T-helper 17 cell (primary cell): ENCODE measurements at places on chromosomes 16 and 17.
A peak's percentile ranks its signal among the peaks of the same experiment; 100 is the strongest.

GRCh38 chr16:54846766-54847165 is 83.9 kb upstream of the IRX5 start:
- no peak for DNase-seq

DNA sequence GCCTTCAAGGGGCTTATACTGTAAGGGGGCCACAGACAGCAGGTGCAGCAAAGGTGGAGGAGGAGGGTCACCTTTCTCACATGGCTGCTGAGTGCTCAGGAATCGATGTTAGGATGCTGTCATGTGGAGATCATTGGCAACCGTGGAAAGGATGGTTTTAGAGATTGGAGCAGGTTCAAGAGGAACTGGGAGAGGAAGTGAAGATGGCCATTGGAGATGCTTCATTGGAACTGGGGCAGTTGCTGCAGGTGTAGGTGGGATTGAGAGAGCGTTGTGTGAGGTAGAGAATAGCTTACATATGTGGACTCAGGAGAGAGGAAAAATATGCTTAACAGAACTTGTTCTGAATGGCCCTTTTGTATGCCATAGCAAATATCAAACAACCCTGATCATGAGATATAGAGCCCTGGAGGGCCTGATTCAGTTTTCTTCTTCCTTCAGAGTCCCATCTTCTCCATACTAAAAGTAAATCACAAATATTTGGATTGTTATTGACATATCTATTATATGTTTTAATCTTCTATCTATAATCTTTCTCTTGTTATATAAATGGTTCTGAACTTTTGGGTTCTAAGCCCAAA is 40.8 kb downstream of the LDHD start:
- no peak for DNase-seq

- DNase-seq = no peak
Observed at GRCh38 chr16:83661656-83662055, 146.1 kb upstream of the HSBP1 start.

DNA sequence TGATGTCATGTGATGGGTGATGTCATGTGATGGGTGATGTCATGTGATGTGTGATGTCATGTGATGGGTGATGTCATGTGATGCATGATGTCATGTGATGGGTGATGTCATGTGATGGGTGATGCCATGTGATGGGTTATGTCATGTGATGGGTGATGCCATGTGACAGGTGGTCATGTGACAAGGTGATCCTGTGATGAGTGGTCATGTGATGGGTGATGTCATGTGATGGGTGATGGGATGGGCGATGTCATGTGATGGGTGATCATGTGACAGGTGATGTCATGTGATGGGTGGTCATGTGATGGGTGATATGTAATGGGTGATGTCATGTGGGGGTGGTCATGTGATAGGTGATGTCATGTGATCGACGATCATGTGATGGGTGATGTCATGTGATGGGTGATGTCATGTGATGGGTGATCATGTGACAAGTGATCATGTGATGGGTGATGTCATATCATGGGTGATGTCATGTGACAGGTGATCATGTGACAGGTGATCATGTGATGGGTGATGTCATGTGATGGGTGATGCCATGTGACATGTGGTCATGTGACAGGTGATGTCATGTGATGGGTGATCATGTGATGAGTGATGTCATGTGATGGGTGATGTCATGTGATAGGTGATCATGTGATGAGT is 17.2 kb downstream of the CD300LB start:
- peak; percentile 39 for DNase-seq

DNA sequence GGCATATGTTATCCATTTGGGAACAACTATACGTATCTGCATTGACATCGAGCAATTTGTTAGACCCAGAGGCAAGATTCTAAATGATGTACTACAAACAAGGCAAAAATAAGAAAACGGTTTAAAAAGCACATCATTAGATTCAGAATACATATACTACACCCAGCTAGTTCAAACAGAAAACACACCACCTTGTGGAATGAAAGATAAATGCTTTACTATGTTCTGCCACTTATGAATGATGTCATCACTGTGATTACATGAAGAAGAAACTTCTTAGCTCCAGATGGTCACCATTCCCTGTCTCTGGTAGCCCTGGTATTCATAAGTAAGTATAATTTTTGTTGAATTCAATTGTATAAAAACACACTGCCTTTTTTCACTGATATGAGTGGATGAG is 7.8 kb downstream of the NACA2 start:
- no peak for DNase-seq

GRCh38 chr17:74292495-74292894 is 18.5 kb downstream of the DNAI2 start:
- DNase-seq = no peak

DNA sequence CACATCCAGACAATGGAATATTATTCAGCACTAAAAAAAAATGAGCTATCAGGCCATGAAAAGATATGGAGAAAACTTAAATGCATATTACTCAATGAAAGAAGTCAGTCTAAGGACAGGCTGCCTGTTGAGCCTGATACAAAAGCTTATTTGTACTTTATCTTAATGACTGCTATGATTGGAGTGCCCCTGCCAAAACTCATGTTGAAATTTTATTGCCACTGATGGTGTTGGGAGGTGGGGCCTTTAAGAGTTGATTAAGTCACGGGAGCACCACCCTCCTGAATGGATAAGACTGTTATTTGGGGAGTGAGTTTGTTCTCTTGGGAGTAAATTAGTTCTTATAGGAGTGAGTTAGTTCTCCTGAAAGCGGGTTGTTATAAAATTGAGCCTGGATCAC is 9.9 kb downstream of the C17orf67 start:
- no peak for DNase-seq

- no peak for DNase-seq
Observed at GRCh38 chr17:69344939-69345338, 18.0 kb upstream of the ABCA5 start.

- no peak for DNase-seq
Observed at GRCh38 chr17:4620531-4621101, 20.9 kb downstream of the ALOX15 start.

GRCh38 chr17:64154717-64155116 is 24.8 kb upstream of the ERN1 start:
- DNase-seq = no peak

DNA sequence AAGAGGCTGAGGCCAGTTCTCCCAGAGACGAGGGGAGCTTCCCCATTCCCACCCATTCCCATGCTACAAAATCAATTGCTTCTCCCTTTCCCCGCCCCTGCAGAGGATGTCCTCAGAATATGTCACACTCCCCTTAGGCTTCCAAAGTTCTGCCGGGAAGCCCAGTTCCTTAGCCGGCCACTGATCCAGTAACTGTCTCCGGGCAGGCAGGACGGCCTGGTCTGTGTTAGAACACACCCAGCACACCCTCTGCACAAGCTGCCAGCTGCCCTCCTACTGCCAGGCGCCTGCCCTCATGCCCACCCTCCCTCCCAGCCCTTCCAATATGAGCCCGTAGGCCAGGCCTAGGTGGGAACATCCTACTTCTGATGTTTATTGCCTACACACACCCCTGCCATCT is 31.1 kb downstream of the SGSM2 start:
- DNase-seq = no peak

DNA sequence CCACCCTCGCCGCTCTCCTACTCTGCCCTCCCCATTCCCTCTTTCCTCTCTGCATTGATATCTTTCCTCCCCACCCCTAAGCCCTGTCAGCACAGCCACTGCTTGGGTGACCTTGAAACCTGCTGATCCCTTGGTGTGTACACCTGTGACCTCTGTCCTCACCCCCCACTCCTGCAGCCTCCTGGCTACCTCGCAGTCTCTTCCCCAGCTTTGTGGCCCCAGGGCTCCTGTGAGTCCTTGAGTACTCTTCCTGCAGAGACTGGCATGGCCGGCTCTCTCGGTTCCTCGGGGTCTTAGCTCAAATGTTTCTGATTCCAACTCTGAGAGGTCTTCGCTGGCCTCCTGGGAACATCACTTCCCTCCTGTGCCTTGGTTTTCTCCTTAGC is 31.7 kb downstream of the ADCY7 start:
- no peak for DNase-seq

DNA sequence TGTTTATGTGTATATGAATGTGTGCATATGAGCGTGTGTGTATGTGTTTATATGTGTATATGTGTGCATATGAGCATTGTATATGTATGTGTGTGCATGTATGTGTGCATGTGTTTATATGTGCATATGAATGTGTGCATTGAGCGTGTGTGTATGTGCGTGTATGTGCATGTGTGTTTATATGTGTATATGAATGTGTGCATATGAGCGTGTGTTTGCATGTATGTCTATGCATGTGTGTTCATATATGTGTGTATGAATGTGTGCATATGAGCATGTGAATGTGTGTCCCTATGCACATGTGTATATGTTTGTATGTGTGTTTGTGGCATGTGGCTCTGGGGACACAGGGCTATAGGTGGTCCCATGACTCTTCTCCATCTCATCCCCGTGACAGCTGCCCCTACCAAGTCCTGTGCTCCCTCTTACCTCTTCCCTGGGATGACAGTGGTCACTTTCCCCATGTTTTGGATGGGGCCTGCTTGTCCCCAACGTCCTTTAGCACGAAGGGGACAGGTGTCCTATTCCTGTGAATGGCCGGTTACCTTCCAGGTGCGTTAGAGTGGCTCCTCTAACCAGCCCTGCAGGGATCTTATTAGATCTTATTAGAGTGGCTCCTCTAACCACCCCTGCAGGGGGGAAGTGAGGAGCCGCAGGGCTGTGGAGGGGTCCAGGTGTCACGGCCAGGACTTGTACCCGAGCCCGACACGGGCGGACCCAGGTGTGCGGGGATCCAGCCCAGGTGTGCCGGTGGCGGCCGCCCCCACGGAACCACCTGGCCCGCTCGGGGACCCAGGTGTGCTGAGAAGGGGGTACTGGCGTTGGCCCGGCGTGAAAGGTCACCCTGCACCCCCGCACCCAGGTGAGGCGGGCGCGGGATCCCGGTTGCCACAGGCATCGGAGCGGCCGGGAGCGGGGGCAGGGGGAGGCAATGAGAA is 105.6 kb downstream of the SEC14L1 start:
- no peak for DNase-seq

GRCh38 chr17:77666462-77666861 is 292.0 kb upstream of the TNRC6C start:
- DNase-seq = no peak

GRCh38 chr17:17149520-17150447 is 56.3 kb downstream of the PLD6 start:
- no peak for DNase-seq

- DNase-seq = no peak
Observed at GRCh38 chr16:17372386-17372785, 98.4 kb downstream of the XYLT1 start.

GRCh38 chr17:10265100-10265810 is 66.8 kb upstream of the GAS7 start:
- DNase-seq = no peak

GRCh38 chr16:78461087-78461486 is 361.6 kb downstream of the WWOX start:
- DNase-seq = no peak

DNA sequence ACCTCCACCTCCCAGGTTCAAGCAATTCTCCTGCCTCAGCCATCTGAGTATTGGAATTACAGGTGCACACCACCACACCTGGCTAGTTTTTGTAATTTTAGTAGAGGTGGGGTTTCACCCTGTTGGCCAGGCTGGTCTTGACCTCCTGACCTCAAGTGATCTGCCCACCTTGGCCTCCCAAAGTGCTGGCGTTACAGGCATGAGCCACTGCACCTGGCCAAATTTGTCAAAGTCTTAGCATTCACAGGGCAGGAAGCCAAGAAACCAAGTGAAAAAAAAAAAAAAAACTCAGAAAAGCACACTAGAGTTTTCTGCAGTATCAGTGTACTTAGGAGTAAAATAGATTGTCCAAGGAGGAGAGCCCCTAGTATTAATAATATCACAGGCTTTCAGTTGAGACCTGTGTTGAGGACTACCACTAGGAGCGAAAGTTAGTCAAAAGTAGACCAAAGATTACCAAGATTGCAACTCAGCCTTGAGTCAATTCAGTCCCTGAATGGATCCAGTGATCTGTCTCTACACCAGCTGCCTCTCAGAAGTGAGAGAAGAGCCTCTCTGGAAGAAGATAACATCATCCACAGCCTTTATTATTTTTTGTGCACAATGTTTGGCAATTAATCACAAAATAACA is 159.7 kb downstream of the CEP112 start:
- no peak for DNase-seq

DNA sequence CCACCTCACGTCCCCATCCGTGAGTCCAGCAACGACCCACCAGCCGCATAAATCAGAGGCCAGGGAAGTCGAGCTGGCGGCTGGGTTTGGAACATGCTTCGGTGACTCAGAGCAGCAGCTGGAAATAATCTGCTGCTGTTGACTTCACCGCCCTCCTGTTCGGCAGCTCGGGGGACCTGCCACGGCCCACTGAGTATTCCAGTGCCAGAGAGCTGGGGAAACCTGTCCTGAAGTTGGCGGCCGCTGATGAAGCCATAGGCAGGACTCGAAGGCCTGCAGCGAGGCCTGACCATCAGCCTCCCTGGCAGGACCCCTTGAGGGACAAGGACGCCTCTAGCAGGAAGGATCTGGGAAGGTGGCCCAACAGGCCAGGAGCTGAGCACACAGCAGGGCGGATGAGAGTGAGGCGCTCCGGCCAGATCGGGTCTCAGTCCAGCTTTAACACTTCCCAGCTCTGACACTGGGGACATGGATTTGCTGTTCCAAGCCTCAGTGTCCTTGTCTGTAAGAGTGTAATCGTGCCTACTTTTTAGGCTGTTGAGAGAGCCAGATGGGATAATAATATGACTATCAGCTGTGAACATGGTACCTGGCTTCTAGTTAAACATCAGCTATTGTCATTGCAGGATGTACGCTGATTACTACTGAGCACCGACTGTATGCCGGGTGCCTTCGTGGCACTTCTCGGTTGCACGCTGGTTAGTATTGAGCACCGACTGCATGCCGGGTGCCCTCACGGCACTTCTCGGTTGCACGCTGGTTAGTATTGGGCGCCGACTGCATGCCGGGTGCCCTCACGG is 50.4 kb upstream of the CIBAR2 start:
- DNase-seq = no peak

GRCh38 chr17:14202388-14203166 is 34.1 kb downstream of the CDRT15 start:
- no peak for DNase-seq

DNA sequence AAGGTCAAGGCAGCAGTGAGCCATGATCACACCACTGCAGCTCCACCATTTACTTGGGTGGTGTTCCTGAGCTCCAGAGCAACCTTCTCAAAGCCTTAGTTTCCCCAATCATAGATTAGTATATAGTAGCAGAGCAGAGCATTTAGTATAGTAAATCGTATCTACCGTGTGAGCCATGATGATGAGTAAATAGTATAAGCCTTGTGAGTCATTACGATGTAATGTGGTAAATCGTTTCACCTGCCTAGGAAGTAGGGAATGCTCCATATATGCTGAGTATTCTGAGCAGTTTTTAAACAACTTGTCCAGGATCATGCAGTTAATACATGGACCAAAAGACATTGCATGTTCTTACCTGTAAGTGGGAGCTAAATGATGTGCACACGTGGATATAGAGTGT is 66.4 kb downstream of the SCNN1B start:
- no peak for DNase-seq

DNA sequence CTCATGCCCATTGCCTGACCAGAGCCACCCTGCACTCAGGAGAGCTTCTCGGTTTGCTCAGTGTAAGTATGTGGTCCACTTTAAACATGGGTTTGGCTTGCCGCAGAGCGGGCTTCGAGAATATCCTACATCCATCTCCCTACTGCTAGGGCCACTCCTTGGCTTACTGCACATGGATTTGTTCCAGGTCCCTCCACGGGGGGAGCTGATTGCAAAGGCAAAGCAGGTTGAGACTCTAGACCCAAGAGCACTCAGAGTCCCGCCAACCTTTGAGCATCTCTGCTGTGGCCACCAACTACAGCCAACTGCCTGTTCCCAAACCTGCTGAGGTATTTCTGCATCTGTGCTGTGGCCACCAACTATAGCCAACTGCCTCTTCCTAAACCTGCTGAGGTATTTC is 26.4 kb downstream of the RNF135 start:
- no peak for DNase-seq
